Dorsolateral prefrontal cortex (tissue), 122 donors: ENCODE measurements at places on chromosomes 7 and 10.

DNA sequence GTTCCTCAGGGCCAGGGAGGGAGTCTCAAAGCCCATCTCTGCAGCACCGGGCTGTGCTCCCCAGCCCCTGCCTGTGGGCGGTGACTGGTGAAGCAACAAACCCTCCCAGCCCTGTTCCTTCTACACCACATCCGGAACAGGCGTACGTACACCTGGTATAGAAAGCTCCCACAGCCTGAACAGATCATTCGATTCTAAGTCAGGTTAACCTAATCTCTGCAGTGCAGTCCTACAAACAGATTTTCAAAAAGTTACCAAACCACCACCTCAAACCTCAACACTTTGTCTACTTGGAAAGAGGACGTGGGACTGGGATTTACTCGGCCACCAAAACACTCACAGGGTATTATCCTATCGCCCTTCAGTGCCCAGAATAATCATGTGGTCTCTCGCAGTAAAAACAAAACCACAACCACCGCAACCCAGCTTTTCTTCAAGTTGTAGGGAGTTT is 238.4 kb downstream of the DIP2C start:
- no peak for DNase-seq

- DNase-seq, result no peak
These were observed 20.4 kb upstream of the CCSER2 start for GRCh38 chr10:84308021-84308420.

DNA sequence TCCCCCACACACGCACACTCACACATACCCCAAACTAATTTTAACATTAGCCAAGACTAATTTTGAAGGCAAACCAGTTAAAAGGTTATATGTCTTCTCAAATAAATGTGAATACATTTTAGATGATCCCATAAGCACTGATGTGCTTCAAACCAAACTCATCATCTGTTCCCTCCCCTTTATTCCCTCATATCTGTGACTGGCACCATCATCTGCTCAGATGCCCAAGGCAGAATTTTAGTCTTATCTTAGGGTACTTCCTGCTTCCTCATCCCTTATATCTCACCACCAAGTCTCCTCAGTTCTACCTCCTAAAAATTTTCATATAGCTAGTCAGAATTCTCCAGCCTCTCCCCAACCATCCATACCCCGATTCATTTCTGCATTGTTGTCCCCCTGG is 80.4 kb downstream of the UPF2 start:
- DNase-seq, result no peak

GRCh38 chr7:29453021-29453420 is 110.6 kb upstream of the PRR15 start:
- no peak for DNase-seq

- DNase-seq, result no peak
These were observed 1.2 kb downstream of the VPS37D start for GRCh38 chr7:73668886-73669230.

DNA sequence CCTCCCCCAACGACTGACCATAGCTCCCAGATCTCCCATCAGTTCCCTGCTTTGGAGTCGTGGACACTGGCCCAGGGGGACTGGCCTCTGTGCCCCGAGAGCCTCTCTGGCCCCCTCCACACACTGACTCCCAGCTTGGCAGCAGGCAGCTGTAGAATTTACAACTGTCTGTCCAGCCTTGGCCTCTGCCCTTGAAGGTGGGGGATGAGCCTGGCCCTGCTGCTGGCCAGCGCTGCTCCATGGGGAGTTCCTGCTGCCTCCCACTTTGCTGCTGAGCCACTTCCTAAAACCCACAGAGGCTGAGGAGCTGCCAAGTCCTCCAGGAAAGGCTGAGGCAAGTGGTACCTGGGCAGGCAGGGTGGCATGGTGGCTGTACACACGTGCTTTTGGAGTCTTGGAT is 147.1 kb downstream of the WDR11 start:
- no peak for DNase-seq

- DNase-seq, result no peak
These were observed 47.3 kb upstream of the INSYN2A start for GRCh38 chr10:127243490-127244272.

DNA sequence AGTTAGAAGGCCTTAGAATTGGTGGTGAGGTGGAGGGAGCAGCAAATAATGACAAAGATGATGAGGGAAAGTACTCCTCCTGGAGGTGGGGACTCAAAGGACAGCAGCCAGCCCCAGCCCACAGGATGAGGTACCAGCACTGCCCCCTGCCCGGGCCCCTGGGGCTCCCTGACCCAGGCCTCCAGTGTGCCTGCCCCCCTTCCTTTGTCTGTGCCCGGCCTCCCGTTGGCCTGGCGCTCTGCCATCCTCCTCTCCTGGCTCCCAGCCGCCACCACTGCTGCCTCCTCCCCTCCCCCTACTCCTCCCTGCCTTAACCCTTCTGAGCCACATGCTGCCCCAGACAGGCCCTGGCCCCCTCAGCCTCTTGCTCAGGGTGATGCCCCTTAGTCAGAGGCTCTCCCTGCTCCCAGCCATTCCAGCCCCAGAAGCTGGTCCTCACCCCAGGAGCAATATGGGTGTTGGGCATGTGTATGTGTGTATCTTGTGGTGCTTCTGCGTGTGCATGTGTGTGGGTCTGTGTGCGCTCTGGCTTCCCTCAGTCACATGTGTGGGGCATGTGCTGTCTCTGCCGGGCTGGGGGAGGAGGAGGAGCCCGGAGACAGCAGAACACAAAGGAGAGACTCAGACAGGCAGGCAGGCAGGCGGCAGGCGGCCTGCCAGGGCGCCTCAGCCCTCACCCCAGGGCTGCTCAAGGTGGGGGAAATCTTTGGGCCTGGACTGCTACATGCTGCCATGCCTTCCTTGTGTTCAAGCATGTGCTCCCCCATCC is 2.6 kb downstream of the LDB1 start:
- peak; percentile 76 for DNase-seq

GRCh38 chr7:141593134-141593533 is 41.9 kb downstream of the AGK start:
- DNase-seq, result peak; percentile 58

GRCh38 chr10:93630625-93631557 is 18.6 kb downstream of the PDE6C start:
- no peak for DNase-seq

DNA sequence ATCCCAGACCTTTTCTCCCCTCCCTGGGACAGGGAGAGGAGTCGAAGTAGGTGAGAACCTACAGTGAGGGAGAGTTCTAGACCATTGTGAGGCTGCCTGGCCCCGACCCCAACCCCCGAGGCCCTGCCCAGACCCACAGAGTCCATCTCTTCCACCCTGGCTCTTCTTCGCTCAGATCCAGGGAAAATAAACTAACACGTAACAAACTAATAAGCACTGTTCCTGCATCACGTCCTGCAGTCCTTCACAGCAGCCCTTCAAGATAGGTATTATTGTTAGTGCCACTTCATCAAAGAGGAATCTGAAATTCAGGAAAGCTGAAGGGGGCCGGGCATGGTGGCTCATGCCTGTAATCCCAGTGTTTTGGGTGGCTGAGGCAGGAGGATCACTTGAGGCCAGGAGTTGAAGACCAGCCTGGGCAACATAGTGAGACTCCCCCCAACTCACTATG is at the start of gene SPACDR:
Gene SPACDR, minus strand, starts transcription at position 51 of the 451 bp plus-strand sequence. CDS start 235 bp downstream, outside the sequence.
- DNase-seq, result no peak

DNA sequence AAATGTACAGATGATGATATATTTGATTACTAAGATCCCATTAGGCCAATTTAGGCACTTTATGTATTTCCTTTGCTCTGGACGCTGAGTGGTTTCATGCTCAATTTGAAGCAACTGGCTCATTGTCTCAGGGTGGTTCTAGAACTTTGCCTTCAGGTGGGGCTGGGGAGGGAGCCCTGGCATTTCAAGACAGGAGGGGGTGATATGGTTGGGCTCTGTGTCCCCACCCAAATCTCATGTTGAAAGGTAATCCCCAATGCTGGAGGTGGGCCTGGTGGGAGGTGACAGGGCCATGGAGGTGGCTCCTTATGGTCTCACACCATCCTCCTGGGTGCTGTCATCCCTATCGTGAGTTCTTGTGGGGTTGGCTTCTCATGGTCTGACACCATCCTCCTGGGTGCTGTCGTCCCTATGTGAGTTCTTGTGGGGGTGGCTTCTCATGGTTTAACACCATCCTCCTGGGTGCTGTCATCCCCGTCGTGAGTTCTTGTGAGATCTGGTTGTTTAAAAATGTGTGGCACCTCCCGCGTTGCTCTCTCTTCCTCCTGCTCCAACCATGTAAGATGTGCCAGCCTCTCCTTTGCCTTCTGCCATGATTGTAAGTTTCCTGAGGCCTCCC is 151.5 kb upstream of the KLF6 start:
- no peak for DNase-seq

- DNase-seq, result peak; percentile 67
These were observed 112.0 kb downstream of the NEURL1 start for GRCh38 chr10:103605359-103606096.

GRCh38 chr7:44058759-44059218 is 6.6 kb downstream of the PGAM2 start:
- no peak for DNase-seq

DNA sequence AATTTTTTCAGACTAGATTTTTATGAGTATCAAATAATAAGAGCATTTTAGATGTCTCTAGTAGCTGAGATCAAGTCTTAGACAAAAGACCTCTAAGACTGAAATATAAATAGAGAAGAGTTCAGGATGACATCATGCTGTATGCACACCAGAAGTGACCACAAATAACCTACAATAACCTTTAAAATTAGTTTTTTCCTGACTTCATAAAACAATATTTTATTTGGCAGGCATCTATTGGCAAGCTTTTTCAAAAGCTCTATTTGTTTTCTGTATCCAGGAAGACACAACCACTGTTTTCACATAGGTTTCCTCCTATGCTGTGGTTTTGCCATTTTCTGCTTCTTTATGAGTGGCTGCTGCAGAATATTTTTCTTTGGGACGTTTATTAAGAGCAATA is 359.1 kb downstream of the CRPPA start:
- no peak for DNase-seq

- no peak for DNase-seq
These were observed 898 bp upstream of the SEM1 start for GRCh38 chr7:96710544-96710943.

DNA sequence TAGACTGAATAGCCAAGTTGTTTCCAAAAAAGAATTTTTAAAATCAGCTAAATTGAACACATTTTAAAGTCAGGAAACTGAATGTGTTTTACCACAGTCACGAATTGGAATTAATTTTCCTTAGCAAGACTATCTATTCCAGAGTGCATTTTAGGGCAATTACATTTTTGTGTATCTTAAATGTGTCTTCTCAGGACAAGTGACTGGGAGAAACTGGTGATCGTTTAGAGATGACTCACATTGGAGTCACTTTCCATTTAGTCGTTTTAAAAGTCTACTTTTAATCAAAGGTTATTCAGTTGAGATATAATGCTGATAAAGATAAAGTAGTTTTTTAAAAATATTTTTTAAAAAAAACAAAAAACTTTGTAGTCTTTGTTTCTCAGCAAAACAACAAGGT is 191.7 kb upstream of the SLC26A5 start:
- DNase-seq, result no peak

DNA sequence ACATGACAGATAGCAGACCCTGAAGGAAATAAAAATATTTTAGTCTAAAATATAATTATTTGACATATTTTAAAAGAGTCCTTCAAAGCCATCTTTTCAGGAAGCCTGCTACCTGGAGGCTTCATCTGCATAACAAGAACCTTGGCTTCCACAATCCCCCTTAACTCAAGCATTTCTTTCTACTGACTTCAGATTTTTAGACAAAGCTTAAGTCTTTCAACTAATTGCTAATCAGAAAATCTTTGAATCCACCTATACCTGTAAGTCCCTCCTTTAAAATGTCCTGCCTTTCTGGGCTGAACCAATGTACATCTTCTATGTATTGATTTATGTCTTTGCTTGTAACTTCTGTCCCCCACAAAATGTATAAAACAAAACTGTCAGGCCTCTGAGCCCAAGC is 23.5 kb upstream of the PRF1 start:
- DNase-seq, result no peak

DNA sequence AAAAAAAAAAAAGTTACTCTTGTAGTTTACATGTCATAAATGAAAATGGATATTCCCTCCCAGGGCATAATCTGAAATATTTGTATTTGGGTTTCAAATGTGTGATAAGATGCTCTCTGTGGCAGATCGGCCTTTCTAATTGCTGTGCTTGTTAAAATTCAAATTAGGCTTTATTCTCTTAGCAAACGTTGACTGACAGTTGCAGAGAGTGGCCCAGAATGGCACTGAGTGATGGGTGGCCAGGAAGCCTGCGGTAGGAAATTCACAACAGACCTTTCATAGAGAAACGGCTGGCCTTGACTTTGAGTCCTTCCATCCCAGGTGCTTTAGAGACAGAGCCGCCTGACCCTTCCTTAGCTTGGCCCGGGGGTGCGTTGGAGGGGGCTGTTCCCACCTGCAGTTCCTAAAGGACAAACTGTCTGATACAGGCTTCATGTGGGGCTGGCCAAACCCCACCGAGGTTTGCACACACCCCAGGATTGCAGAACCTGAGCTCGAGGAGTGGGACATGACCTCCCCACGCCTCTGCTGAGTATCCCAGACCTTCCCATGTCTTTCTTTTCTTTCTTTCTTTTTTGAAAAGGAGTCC is 152.7 kb downstream of the CUX1 start:
- DNase-seq, result no peak

- DNase-seq, result no peak
These were observed 17.3 kb upstream of the BNIP3 start for GRCh38 chr10:131998845-131999681.

GRCh38 chr10:131019696-131020095 is 291.8 kb downstream of the TCERG1L start:
- no peak for DNase-seq

- DNase-seq, result no peak
These were observed 7.5 kb downstream of the HOXA1 start for GRCh38 chr7:27088002-27088922.

GRCh38 chr7:47601119-47601880 is 19.4 kb upstream of the TNS3 start:
- no peak for DNase-seq

GRCh38 chr10:8389630-8390029 is 335.1 kb downstream of the GATA3 start:
- DNase-seq, result no peak

DNA sequence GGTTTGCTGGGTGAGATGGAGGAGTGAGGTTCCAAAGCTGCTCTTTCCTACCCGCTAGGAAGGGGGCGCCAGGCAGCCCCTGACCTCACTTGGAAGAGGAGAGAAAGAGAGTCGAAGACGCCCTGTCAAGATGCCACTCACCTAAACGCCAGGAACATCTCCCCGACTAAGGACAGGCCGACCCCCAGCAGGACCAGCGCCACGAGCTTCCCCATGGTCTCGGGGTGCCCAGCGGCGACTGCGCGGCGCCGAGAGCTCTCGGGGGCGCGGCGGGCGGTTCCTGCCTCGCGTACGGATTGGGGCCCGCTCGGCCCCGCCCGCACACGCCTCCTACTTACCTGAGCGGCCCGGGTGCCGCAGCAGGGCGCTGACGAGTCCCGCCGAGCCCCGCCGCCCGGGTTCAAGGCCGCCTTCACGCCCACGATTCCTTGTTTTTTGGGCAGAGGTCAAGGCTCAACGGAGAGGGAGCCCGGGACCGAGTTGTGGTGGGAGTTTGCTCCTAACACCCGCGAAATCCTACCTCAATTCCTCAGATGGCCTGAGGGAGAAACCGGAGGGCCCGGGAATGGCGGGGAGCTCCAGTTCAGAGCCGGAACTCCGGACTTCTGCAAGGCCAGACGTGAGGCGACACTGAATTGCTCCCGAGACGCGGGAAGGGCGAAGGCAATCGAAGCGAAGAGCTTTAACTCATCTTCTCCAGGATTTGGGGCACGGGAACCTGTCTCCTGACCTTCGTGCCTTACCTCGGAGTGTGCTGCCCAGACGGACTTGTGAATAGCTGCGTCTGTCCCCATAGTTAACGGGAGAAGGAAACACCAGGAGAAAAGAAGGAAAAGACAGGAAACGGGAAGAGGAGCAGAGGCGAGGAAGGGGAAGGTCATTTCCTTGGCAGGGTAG is at the start of gene PON3:
Gene PON3, minus strand, starts transcription at position 240 of the 897 bp plus-strand sequence. Its CDS starts 25 bp downstream, at position 215.
- no peak for DNase-seq
